ENCODE measurements at places on chromosomes 3 and 15.

DNA sequence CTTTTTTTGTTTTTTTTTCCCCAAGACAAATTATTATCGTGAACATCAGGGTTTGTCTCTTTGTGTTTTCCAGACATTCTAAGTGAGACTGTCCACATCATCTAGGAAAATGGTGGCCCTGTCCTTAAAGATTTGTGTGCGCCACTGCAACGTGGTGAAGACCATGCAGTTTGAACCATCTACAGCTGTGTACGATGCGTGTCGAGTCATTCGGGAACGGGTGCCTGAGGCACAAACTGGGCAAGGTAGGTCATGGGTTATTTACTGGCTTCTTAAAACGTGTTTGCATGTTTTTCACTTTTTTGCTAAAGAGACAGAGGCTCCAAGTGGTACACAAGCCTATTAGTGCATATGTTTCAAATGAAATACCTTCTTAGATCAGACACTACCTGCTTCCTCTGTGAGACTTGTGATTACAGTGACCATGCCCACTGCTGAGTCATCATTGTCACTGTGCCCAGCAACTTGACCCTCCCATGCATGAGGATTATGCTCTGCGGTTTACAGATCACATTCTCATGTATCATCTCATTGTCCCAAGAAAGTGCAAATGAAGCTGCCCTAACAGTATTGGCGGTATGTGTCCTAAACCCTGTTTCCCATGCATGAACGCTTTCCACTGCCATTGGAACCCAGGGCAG is 395.2 kb upstream of the TPM1 start:
- DNase-seq = no peak

DNA sequence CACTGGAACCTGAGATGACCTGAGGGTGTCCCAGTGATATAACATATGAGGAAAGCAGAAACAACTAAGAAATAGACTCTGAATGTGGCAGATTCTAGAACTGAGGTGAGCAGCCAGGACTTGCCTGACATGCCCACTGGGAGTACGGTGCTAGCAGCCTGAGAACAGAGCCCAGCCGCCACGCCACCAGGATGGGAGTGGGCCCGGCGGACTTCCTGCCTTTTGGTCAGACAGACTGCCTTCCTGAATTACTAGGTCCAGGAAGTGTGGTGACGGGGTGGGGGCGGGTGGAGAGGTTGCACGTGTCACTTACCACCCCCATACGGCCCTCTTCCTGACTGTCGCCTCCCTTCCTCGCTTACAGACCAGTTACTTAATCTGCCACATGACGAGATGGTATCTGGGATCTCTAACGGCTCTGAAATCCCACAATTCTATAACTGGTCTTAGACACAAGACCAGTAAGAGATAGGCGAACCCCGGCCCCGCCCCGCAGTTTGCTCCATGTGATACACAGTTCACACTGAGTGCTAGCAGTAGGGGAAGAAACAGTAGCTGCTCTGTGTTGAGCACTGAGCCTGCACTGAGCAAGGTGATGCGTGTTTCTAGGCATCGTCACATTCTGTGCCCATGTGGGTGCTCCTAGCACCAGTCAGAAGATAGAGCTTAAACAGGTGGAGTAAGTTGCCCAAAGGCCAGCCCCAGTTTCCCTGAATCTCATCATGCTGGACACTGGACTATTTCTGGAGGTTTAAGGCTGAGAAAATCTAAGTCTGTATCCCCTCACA is 95.7 kb downstream of the CPN2 start:
- no peak for DNase-seq

- DNase-seq = no peak
Observed at GRCh38 chr15:29522373-29523276, 253.0 kb upstream of the NSMCE3 start.

GRCh38 chr3:80374423-80374822 is 606.6 kb upstream of the ROBO1 start:
- DNase-seq = no peak

DNA sequence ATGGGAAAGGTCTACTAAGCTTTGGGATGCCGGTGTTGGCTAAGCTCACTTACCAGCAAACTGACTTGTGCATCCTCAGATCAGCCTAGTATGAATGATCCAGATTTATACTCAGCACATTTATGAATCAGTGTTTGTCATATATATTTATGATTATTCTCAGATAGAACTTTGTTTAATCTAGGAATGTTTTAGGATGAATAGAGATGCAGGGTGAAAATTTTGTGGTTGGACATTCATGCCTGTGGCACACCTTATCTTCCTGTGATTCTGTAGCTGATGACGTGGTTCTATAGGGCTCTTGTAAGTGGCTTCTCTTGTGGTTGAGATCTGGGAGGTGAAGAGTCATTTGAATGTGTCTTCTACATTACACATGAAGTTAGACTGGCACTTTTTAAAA is 11.4 kb downstream of the CDIN1 start:
- no peak for DNase-seq

- DNase-seq = no peak
Observed at GRCh38 chr15:28915041-28915810, 29.5 kb downstream of the APBA2 start.

GRCh38 chr15:28169366-28169765 is 70.3 kb upstream of the OCA2 start:
- DNase-seq = no peak

DNA sequence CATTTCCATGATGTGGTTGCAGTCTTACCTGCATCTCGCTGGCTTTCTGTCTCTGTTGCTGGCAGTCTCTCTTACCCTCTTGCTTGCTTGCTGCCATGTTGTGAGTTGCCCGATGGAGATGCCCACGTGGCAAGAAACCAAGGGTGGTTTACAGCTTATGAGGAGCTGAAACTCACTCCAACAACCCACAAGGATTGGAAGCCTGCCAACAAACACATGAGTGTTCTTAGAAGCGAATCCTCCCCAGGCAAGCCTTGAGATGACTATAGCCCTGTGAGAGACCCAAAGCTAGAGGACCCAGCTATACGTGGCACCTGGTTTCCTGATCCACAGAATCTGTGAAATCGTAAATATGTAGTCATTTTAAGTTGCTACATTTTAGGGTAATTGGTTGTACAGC is 490.9 kb upstream of the ADAMTS9 start:
- DNase-seq = no peak

- DNase-seq = no peak
Observed at GRCh38 chr3:15795651-15796308, 2.0 kb downstream of the ANKRD28 start.
